ENCODE measurements at places on chromosomes 2 and 18.

- no peak for DNase-seq
These were observed 36.4 kb downstream of the TSN start for GRCh38 chr2:121791801-121792221.

DNA sequence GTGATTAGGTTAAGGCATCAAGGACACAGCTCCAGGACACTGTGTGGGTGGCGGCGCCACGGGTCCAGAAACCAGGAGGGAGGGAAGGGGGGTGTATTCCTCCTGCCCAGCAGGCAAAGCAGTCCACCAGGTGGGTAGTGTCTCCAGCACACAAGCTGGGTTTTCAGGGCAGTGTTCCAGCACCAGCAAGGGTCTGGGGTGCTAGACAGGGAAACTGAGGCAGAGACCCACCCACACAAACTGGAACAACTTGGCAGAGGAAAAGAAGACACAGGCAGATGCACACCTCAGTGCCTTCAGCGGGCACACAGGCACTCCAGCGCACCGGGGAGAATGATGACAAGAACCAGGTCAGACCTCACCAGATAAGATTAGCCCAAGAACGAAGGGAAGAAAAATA is 28.4 kb upstream of the GNAL start:
- DNase-seq = no peak

DNA sequence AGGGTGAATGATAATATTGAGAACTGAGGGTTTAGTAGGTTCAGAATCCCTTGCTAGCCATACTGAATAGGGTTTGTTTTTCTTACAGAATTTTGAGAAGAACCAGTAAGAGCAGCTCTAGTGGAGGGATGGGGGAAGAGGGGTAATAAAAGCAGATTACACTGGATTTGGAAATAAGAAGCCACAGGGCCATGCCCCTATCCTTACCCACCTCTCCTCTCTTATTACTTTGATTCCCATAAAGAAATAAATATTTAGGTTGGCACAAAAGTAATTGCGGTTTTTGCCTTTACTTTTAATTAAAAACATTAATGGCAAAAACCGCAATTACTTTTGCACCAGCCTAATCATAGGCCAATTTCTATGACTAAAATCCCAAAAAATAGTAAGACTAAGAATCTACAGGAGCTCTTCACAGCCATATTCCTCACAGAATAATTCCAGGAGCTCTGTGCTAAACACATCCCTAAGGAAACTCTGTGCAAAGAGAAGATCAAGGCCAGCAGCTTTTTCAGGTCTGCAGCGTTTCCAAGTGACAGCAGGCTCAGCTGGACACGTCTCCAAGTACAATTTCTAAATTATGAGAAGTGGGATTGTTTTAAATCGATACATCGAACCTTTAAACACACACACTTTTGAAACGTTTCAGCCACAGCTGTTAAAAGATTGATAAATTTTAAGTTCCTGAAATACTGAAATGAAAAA is 58.4 kb upstream of the RTN4 start:
- no peak for DNase-seq

DNA sequence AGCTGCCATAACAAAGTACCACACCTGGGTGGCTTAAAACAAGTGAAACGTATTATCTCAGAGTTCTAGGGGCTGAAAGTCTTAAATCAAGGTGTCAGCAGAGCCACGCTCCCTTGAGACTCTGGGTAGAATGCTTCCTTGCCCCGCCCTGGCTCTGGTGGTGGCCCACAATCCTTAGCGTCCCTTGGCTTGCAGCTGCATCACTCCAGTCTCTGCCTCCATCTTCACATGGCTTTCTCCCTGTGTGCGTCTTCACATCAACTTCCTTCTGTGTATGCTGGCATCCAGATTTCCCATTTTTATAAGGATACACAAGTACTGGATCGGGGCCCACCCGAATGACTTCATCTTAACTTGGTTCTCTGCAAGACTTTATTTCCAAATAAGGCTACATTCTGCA is 62.5 kb downstream of the MRO start:
- DNase-seq = no peak

- no peak for DNase-seq
These were observed 68.4 kb upstream of the PPP1CB start for GRCh38 chr2:28683100-28683706.

GRCh38 chr2:56448403-56449001 is 264.7 kb downstream of the CCDC85A start:
- no peak for DNase-seq

- DNase-seq = peak; percentile 42
These were observed 111.3 kb downstream of the ESCO1 start for GRCh38 chr18:21489119-21489750.

DNA sequence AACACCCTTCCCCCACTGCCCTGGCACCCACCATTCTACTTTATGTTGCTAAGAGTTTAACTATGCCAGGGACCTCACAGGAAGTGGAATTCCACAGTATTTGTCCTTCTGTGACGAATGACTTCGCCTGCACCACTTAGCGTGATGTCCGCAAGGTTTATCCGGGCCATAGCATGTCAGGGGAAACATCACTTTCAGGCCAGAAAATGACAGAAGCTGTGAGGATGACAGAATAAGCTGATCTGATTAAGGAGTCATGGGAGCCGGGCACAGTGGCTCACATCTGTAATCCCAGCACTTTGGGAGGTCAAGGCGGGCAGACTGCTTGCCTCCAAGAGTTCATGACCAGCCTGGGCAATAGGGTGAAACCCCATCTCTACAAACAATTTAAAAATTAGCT is 248.8 kb downstream of the EIPR1 start:
- DNase-seq = no peak

GRCh38 chr2:118048401-118048800 is 34.5 kb upstream of the CCDC93 start:
- no peak for DNase-seq

- peak; percentile 16 for DNase-seq
These were observed 887.9 kb downstream of the NRXN1 start for GRCh38 chr2:50143822-50144575.

- no peak for DNase-seq
These were observed 1.3 kb upstream of the UBE2E3 start for GRCh38 chr2:180978903-180979748.

- no peak for DNase-seq
These were observed 96.4 kb upstream of the NOL4 start for GRCh38 chr18:34321066-34321465.

DNA sequence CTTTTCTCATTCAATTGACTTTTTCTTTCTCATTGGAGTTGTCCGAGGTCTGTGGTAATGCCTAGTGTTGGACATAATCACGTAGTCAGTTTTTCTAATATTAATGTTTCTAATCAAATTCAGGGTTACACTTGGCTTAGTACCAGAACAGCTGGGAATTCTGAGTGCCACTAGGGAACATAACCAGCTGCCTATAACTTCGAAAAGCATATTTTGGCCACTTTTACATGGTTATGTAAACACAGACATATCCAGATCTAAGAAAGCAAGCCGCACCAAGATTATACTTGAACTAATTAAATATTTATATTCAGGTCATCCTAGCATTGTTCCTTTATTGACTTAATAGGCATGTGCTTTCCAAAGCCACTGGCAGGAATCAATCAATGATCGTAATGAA is 91.1 kb upstream of the ARHGAP28 start:
- no peak for DNase-seq
